Activated CD4-positive, alpha-beta T cell treated with anti-CD3 and anti-CD28 coated beads for 36 hours (primary cell): ENCODE measurements at places on chromosomes 2 and 18.

- DNase-seq: no peak
Observed at GRCh38 chr2:238462782-238463396, 36.2 kb downstream of the ASB1 start.

DNA sequence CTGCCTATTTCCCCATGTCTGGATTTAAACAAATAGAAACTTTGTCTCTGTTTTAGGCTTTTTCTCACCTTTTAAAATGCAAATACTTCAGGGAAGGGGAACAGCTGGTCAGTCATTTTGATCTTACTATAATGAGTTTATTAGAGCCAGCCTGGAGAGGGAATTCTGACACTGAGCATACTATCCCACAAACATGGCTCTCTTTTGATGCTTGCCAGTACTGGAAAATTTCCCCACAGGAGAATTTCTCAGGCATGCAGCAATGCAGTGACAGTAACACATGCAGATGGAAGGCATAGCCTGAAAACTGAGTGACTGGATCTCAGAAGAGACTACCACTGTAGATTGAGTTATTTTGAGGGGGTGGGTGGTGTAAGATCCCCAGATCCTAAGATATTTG is 974.3 kb upstream of the CELF4 start:
- no peak for DNase-seq

DNA sequence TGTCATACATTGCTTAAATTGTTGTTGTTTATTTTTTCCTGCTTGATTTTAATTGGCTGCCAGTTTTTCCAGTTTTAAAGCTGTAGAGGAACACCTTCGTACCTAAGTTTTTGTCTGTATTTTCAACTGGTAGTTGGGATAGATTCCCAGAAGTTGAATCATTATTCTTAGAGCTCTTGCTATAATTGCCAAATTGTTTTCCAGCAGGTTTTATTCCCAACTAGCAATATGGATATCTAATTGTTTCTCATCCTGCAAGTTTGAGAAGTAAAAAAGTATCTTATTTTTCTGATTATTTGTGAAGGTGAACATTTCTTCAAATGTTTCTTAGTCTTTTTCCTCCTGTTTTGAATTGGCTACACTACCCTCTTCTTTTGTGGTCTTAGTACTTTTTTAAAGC is 6.7 kb downstream of the SMARCAL1 start:
- no peak for DNase-seq

GRCh38 chr2:10709290-10709939 is 12.0 kb upstream of the ATP6V1C2 start:
- DNase-seq: no peak

DNA sequence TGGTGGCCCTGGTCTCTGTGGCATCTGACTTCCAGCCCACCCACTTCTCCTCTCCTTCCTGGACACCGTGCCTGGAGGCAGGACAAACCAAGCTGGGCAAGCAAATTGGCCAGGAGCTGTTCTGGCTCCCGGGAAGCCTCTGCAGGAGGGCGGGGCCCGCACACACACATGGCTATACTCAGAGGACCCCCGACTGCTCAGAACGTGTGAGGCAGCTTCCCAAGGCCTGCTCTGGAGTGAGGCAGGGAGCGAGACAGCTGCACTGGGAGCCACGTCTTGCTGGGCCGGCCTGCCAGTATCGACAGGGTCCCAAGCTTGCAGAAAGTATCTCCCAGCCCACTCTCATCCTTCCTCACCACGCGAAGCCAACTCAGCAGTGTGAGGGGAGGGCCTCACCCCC is 257.3 kb downstream of the TWIST2 start:
- DNase-seq: no peak

GRCh38 chr2:134815741-134816140 is 22.7 kb upstream of the ACMSD start:
- no peak for DNase-seq

DNA sequence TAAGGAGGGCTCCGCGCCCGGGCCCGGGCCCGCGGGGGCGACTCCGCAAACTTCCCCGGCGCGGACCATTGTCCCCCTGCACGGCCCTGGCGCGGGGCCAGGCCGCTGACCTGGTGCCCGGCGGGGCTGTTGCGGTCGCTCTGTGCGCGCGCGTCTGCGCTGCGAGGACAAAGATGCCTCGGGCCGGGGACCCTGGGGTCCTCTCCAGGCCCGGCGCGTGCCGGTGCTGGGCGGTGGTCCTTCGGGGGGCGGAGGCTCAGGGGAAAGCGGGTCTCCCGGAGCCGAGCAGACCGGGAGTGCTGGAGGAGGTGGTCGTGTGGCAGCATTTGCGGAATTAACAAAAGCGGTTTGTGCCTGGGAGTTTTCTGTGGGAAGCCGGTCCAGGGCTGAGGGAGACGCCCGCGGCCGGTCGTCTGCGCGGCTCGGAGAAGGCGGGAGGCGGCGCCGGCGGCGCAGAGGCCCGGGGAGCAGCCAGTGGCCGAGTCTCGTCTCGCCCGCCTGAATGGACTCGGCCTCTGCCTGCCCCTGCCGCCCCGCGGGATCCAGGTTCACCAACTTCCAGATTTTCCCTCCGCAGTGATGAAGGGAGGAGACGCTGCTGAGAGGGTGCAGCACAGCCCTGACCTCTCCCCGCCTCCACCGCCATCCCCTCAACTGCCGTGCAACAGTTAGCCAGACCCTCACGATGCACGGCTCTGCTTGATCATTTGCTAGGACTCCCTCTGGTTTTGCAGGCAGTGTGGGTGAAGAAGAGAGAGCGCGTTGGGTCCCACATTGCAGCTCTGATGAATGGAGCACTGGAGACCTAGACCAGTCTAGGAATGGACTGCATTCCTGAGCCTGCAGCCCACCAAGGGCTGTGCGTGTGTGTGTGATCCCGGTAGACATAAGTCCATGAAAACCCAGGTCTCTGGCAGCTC is 705 bp downstream of the EFR3B start:
- DNase-seq: peak; percentile 32

GRCh38 chr2:2536416-2537056 is 205.5 kb upstream of the MYT1L start:
- no peak for DNase-seq

DNA sequence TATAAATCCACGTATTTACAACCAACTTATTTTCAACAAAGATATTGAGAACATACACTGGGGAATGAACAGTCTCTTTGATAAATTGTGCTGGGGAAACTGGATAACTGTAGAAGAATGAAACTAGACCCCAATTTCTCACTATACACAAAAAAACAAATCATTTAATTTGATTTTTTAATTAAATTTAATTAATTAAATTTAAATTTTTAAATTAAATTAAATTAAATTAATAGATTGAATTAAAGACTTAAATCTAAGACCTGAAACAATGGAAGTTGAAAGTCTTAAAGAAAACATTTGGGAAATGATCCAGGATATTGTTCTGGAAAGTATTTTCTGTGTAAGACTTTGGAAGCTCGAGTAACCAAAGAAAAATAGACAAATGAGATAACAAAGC is 301.4 kb downstream of the GALNT13 start:
- no peak for DNase-seq

DNA sequence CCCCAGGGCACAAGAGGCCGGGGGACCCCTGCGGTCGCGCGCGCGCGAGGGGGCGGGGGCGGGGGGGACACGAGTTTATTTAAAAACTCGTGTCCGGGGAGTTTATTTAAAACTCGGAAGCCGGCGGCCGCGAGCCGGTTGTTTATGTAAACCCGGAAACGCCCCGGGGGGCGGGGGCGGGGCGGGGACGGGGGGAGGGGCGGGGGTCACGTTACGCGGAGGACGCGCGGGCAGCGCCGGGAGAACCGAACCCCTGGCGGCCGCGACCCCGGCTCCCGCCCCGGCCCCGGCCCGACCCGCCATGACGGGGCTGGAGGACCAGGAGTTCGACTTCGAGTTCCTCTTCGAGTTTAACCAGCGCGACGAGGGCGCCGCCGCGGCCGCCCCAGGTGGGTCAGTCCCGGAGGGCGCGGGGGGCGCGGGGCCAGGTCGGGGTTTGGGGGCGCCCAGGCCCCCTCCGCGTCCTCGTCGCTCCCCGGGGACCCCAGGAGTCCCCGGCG is 4.4 kb downstream of the NFATC1 start:
- peak; percentile 86 for DNase-seq

GRCh38 chr18:77472509-77472908 is 222.9 kb downstream of the GALR1 start:
- DNase-seq: no peak

DNA sequence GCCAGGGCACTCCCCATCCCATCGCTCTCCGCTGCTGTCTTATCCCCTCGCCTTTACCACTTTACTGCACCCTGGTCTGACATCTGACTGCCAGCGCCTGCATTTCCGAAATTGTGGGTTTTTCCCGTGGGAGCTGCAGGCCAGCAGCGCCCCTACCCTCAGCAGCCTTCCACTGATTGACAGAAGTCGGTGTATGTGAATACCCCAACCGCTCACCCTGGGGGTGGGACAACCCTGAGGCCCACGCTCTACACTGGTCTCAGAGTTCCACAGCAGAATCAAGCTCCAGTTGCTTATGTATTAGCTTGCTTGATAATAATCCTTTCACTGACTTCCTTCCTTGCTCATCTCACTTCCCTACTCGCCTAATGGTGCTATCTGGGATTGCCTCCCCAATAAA is 62.0 kb downstream of the POLE4 start:
- DNase-seq: no peak

DNA sequence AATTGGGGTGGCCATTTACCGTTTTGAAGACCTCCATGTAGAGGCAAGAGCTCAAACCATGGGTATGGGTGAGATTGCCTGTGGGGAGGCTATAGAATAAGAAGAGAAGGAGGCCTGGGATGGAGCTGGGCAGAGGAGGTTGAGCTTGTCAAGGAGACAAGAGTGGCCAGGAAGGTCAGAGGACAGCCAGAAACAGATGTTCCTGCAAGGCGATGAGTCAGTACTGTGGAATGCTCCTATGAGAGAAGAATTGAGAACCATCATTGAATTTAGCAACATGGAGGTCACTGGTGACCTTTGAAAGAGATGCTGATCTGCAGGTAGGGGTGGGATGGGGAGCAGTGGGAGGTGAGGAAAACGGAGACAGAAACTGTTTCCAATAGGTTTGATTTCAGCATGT is 3.5 kb downstream of the ACSL3 start:
- no peak for DNase-seq

DNA sequence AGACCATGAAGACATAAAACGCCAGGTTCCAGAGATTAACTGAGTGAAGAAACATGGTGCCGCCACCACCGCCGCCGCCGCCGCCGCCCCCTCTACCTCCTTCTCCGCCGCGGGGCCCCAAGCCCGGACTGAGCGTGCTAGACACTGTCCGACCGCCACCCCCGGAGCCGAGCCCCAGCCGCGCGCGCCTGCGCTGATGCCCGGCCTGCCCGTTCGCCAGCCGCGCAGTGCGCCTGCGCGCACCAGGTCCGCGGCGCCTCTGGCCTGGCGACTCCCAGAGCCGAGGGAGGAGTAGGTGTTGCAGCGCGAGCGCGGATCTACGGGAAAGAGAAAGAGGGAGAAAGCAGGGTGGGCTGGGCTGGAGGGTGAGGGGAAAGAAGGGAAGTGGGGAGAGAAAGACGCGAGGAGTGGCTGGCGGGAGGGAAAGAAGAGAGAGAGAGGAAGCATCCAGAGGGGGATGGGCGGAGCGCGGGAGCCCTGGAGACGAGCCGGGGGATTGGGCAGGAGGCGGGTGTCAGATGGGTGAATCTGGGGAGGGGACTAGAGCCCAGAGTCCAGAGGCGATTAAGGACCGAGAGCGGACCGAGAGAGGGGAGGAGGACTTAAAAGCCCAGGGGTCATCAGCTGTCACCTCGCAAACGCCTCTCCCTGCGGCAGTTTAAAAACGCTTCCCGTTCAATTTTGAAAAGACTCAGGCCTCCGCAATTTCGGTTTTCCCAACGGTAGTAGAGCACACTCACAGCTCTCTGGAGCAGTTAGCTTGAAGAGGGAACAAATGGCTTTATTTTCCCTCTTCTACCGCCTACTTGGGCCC is at the start of gene PGAP1:
Gene PGAP1 (minus strand): TSS at position 146 of the 814 bp plus-strand sequence. CDS start 91 bp downstream, at position 55.
- peak; percentile 94 for DNase-seq

- DNase-seq: no peak
Observed at GRCh38 chr2:171191021-171191420, 30.3 kb upstream of the TLK1 start.

DNA sequence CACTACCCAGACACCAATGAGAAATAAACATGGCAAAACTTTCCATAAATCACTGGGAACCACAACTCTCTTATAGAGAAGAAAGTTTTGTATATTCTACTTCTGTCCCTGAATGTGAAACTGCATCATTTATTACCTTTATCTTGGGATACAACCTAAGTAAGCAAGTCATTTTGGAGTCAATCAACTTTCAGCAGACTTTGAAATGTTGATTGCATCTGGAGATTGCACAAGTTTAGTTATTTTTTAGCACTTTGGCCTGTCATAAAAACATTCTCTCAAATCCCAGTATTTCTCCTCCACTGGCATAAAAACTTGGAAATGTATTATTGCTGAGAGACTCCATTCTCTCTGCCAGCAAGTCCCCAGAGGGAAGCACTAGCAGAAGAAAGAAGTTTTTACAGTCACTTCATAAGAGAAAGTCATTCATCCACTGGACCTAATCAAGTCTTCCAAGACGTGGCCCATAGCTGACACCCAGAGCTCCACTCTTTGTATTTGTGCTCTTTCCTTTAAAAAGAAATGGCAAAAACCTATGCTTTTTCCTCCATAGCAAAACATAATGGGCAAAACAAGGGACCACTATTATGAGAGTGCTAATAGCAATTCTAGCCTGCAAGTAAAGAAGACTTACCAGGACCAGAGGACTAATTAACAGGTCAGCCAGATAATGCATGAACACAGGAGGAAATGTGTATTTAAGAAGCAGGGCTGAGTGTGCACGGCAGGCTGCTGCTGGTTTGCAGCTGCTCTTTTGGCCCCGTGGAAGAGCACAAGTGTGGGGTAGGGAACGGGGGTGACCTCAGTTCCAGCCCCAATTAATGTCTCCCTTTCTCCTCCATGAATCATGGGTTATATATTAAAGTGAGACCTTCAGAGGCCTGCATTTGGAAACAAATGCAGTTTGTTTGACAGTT is 171.5 kb downstream of the INO80D start:
- DNase-seq: no peak

- peak; percentile 67 for DNase-seq
Observed at GRCh38 chr18:75408554-75409506, 18.7 kb downstream of the SMIM21 start.

DNA sequence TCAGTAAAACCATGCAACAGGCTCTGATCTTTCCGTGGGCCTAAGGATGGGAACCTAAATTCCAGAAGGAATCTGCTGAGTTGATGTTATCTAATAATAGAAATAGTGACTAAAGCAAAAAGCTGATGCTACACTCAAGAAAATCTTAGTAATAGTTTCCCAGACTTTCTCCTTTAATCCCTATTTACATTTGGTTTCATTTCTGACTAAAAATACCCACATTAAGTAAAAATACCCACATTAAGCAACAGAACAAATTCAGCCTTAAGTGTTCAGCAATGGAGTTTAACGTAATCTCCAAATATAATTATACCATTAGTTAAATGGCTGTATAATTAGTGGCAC is 50.3 kb downstream of the CCBE1 start:
- no peak for DNase-seq

- DNase-seq: no peak
Observed at GRCh38 chr18:74456349-74457042, 612 bp downstream of the DIPK1C start.

DNA sequence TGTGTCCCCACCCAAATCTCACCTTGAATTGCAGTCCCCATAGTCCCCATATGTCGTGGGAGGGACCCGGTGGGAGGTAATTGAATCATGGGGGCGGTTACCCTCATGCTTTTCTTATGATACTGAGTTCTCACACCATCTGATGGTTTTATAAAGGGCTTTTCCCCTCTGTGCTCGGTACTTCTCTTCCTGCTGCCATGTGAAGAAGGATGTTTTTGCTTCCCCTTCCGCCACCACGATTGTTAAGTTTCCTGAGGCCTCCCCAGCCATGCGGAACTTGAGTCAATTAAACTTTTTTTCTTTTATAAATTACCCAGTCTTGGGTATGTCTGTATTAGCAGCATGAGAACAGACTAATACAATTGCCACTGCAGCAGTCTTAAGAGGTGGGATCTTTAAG is 134.9 kb downstream of the LTBP1 start:
- DNase-seq: no peak
